ENCODE measurements at places on chromosomes 16 and 17.

DNA sequence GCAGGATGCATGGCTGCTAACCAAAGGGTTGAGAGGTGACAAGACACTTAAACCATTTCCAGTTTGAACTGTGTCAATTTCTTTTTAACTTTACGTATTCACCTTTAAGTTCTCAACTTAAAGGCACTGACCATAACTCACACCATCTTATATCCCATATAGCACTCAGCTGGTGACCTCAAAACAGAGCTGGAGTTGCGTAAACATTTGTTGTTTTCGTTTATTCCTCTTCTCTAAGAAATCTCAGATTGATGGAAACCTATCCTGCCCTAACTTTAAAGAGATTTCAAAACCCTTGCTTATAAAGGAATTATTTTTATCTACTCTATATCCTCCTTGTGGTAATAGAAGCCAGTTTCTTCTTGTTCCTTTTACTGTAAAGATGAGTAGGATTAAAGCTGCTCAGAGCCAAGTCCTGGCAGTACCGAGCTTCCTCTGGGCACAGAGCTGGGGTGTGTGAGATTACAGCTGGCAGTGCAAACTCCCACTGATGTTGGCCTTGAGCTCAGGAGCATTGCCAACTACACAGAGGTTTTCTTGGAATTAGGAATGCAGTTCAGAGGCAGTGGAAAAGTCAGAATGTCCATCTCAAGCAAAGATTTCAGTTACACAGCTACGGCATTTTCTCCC is 1.3 kb downstream of the KCTD2 start:
- peak; percentile 50 for DNase-seq

- DNase-seq = no peak
Measured at GRCh38 chr17:43094129-43094835, 30.9 kb downstream of the BRCA1 start.

GRCh38 chr16:78290872-78291591 is 191.6 kb downstream of the WWOX start:
- no peak for DNase-seq

GRCh38 chr17:49106321-49107210 is 26.0 kb upstream of the B4GALNT2 start:
- no peak for DNase-seq

DNA sequence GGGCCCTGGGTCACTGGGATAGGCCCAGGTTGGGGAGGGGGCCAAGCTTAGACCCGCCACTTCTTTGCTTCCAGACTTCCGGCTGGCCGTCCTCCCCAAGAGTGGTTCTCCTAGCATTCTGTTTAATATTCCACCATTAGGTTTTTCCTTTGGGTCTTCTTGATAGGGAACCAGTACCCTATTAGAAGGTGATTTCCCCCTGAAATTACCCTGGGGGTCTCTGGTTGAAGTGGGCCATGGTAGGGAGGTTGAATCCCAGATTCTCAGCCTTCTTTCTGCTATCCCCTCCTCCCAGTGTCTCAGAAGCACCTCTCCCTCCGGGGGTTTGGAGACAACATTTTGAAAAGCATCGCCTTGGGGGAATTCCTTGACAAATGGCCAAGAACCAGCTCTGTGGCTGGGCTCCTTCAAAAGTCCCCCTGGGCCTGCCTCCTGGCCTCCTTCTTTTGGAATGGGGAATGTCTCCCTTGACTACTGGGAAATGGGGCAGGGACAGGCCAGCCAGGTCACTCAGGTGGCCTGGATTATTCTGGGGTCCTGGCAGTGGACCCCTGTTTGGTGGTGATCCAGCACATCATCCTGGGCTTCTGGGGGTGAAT is 5.7 kb downstream of the LASP1 start:
- DNase-seq = no peak

DNA sequence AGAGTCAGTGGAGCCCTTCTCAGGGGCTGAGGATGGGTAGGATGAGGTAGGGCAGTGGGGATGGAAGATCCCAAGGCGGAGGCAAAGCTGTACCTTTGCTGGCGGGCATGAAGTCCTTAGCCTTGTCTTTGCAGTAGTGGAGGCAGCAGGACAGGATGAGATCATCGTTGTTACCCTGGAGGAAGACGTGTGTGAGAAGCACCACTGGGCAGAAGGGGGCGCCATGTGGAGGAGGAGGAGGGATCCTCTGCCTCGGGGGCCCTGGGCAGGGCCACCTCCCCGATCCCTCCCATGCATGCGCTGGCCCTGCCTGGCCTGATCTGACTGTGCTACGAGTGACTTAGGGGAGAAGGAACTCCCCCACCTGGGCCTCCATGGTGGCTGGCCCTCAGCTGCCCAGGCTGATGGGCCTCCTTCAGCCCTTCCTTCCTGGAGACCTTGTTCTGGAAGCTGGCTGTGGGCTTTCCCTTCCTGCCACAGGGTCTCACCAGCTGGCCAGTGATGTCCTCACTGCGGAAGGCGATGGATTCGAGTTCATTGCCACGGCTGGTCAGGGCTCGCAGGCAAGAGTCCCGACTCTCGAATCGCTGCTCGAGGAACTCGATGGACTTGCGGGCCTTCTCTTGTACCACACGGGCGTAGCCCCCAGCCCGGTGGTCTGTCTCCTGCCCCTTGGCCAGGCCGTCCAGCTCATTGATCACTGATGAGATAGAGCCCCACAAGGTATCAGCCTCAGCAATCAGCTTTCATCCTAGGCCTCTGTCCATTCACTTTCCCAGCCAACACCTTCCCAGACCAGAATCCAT is 10.3 kb downstream of the HIC1 start:
- DNase-seq = no peak

GRCh38 chr16:11506741-11507305 is 79.9 kb downstream of the LITAF start:
- no peak for DNase-seq

GRCh38 chr17:4949321-4950074 is 1.2 kb upstream of the PFN1 start:
- DNase-seq = no peak

DNA sequence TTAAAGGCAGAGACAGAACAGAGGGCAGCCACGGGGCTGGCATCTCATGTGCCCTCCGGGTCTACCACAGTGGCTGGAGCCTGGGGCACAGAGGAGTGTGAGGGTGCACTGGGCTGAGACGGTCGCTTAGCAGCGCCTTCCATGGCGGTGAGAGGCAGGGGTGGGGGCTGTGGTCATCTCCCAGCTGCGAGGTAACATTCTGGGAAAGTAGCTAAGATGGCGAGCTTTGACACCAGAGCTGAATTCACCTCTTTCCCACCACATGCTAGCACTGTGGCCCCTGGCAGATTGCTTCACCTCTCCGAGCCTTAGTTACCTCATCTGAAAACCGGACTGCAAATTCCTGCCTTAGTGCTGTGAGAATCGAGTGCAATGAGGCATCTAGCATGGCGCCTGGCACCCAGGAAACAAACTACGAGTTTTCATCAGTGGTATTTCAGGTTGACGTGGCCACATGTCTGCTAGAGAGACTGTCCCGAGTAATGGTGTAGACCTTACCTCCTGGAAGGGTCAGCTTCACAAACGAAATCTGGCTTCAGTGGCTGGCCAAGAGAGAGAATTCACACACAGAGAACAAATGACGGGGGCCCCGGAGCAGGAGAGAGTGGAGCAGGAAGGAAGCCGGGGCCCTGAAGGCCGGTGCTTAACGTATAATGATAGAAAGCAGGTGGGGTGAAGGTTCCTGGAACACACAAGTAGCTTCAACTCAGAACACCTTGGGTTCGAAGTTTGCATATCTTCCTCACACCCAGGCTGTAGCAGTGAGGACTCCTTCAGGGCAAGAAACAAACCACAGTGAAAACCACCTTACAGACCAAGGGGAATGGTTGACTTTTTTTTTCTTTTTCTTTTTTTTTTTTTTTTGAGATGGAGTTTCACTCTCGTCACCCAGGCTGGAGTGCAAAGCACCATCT is 63.9 kb upstream of the RPH3AL start:
- DNase-seq = no peak

DNA sequence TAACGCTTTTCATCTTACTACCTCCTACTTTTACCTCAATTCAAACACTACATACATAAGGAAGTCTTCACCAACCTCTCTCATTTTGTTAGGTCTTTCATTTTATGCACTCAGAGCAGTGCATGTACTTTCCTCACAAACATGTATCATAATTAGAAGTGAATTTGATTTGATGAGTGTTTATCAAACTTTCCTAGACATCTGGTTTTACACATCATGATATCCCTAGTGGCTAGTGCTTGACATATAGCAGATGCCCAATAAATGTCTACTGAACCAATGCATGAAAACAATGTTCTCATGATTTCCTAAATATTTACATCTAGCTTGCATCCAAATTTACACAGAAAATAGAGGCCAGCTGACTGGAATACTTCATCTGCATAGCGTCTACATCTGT is 323.4 kb upstream of the KIF2B start:
- no peak for DNase-seq

- DNase-seq = no peak
Measured at GRCh38 chr17:27320222-27320560, 26.3 kb downstream of the WSB1 start.

GRCh38 chr17:70102531-70102930 is 27.5 kb downstream of the KCNJ16 start:
- DNase-seq = no peak

Data from globus pallidus (tissue), 1 donor.